ENCODE measurements at places on chromosomes 7 and 10.

GRCh38 chr7:47669901-47670384 is 88.0 kb upstream of the TNS3 start:
- no peak for DNase-seq

DNA sequence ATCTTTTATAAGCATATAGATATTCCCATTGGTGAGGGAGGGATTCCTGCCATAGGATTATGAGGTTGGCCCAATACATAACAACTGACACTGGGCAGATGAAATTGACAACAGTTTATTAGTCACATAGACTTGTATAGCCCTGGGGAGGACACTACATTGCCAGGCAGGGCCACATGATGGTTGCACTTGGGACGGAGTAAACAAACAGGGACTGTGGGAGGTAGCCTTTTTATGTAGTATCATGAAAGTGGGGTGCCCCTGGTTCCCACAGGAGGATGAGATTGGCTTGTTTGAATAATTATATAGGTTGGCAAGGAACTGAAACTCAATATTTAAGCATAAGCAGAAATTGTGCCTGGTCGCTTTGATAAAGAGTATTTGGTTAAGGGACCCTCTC is 23.5 kb downstream of the TRIM24 start:
- DNase-seq: no peak

GRCh38 chr10:36157486-36157885 is 515.4 kb upstream of the FZD8 start:
- no peak for DNase-seq

DNA sequence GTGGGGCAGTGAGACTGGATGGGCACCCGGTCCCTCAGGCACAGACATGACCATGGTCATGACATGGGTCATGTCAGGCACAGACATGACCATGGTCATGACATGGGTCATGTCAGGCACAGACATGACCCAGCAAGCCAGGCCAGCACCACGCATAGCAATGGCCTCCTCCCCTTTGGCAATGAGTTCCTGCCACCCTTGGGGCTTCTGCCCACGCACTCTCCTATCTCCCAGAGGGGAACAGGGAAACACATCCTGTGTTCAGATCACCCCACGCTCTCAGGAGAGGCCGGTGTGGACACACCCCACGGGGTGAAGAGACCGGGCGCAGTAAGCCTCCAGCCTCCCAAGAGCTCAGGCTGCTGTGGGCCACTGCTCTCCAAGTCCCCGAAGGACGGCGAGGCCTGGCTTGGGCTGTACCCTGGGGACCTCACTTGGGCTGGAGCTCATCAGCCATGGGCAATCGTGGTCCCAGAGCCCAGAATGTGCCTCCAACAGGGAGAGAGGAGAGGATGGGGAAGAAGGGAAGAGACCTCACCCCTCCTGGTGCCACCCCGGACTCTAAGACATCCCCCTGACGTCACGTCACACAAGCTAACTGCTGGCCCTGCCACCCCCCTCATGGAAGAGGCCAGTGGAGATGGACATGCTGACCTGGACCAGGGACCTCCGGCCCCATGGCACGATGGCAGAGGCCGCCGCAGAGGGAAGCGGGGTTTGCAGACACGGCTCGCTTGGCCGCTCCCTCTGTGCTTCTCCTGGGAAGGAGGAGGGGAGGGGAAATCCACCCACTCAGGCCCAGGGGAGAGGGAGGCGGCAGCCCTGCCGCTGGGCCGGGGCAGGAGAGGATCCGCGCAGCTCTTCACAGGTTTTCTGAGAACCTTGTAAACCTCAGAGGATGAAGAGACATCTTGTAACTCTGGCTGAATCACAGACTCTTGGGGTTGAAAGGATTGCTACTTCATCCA is 269.6 kb downstream of the ELFN1 start:
- DNase-seq: no peak

- no peak for DNase-seq
These were observed 3.6 kb downstream of the INMT start for GRCh38 chr7:30755384-30756154.

GRCh38 chr7:158617737-158618128 is 30.1 kb upstream of the PTPRN2 start:
- DNase-seq: no peak

DNA sequence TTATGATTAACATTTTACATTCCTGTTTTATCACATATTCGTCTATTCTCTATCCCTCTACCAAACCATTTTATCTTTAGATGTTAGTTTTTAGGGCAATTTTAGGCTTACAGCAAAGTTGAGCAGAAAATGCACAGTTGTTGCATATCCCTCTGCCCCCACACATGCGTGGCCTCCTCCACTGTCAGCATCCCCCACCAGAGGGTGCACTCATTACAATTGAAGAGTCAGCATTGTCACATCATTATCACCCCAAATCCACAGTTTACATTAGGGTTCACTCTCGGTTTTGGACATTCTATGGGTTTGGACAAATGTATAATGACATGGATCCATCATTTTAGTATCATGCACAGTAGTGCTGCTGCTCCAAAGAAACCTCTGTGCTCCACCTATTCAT is 86.4 kb downstream of the WDR37 start:
- DNase-seq: no peak

- no peak for DNase-seq
These were observed 61.6 kb downstream of the GRK5 start for GRCh38 chr10:119268871-119269506.

DNA sequence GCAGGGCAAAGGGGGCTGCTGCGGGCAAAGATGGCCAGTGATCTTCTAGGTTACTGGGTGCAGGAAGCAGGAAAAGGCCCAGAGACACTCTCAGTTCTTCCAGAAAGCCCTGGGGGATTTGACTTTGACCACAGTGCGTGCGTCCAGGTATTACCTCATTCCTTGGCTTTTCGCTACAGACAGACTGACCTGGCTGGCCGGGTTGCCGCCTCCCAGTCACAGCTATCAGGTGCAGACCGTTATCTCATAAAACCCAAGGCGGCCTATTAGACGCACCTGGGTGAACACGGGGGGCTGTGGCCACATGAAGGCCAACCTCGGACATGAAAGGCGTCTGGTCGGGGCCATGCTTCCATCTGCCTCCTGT is 80.3 kb downstream of the FOXL3 start:
- no peak for DNase-seq

- DNase-seq: no peak
These were observed 106.2 kb upstream of the GPR141 start for GRCh38 chr7:37577412-37577811.

DNA sequence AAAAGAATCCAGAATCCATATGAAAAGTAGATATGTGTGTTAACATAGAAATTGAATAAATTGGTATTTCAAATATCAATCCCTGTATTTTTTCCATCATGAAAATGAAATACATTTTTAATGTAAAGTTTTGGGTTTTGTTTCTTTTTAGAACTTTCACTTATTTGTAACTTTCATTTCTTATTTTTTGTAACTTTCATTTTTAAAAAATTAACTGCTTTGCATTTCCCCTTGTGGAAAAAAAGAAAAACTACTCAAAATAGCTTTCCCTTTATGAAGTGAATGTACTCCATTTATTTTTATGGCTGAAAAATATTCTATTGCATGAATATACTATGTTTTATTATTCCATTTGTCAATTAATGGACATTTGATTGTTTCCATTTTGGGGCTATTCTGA is 75.6 kb upstream of the SMNDC1 start:
- no peak for DNase-seq

DNA sequence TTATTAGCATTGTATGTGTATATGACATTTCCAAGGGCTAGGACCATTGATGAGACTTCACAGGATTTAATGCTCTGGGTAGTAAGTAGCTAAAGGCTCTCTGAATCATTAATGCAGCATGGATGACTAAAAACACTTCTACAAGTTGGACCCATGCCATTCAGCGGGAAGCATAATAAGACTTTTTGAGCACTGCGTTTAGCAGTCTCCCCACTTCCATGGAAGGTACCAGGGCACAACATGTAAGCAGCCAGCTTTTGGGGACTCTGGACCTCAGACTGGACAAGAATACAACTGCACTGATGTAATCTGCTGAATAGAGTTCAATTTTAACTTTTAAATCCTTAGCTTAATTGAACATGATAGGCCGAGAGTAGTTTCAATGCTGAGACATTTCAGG is 191.7 kb upstream of the IMMP2L start:
- DNase-seq: no peak

Data from AG09309 (cell line).